Activated gamma-delta T cell (primary cell): ENCODE measurements at places on chromosomes 2 and 18.

DNA sequence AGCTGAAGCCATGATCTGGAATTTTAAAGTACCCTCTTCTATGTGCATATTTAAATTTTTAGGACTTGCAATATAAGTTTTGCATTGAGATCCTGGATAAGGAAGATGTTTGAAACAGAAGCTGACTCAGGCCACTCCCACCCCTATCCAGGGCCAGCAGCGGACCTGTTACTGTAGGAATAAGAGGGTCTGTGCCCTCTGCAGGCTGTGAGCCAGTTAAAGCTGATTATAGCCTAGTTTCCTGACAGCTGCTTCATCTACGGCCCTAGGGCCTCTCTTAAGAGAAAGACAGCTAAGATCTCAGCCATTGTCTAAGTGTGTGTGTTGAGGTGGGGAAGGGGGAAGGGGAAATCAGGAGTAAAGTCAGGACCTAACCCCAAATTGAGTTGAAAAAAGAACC lies 234.0 kb downstream of the HAUS1 start:
- DNase-seq = no peak

GRCh38 chr2:726169-726568 lies 49.0 kb upstream of the TMEM18 start:
- DNase-seq = no peak

DNA sequence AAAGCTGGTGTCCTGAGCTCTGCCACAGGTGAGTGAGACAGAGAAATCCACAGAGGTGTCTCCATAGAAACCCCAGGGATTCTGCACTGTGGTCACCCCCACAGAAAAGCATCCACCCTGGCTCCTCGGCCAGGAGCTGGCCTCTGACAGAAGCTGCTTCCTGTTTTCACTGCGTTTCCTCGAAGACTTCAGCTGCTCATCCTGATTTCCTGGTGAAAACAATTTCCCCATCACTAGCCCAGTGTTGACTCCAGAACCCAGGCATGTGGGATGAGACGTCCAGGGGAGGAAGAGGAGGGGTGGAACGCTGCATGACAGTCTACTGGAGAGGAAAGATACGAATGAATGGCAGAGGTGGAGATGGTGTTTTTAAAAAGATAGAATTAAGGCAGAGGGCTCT lies 60.3 kb upstream of the GPR45 start:
- no peak for DNase-seq

DNA sequence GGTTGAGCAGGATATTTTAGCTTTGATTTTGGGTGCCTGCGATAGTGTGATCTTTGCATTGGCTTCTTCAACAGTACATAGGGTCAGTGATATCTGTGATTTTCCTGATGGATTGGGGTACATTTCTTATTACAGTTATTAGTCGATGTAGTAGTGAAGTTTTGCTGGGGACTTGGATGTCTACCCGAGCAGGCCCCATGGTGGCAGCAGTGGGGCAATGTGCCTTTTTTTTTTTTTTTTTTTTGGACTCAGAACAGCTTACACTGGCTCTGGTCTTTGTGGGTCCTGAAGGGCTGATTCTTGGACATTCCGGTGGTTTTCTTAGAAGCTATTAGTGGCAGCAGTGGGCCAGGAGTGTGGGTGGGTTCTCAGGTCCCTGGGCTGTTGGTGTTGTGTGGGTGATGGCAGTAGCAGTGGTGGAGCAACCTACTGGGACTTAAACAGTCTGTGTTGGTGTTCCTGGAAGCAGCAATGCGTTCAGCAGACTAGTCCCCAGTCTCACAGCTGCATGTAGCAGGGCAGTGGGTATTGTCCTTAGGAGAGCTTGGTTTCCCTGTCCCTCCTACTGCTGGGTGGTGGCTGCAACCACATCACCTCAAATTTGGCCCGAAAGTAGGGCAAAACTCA lies 53.7 kb upstream of the SLC4A10 start:
- DNase-seq = no peak

DNA sequence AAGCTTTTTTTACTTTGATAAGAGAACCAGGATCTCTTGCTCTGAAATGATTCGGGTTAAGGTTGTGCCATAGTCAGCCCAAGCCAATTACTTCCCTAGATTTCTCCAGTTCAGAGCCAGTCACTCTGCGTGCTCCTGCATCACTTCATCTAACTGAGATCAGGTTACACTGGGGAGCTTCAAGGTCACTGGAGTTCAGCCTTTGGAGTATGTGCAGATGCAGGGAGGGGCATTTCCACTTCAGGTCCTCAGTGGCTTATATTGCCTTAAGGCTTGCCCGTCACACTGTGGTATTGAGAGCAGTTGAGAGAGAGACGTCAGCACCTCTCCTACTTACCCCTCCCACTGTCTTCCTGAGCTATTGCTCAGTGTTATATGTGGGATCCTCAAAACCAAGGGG lies 317.8 kb downstream of the EPHA4 start:
- no peak for DNase-seq

DNA sequence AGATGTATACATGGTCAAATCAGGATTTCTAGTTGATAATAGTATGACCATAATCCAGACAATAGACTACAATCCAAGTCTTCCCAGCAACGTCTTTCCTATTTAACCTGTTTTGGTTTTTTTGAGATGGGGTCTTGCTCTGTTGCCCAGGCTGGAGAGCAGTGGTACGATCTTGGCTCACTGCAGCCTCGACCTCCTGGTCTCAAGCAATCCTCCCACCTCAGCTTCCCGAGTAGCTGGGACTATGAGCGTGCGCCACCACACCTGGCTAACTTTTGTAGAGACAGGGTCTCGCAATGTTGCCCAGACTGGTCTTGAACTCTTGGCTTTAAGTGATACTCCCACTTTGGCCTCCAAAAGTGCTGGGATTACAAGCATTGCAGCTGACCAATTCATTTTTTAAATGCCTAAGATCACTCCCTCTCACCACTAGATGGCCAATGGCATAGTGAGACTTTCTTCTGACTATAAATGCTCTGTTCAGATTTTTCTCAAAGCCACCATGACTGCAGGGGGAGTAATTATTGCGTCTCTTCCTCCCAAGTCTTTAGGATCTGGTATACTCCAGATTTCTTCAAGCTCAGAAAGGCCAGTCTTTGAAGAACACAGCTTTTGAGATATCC lies 47.6 kb downstream of the HNRNPLL start:
- DNase-seq = no peak
